Stimulated activated CD4-positive, alpha-beta T cell treated with anti-CD3 and anti-CD28 coated beads, Interleukin-12 subunit alpha, Interleukin-12 subunit beta, amount 100 ng/mL, for 24 hours (primary cell): ENCODE measurements at places on chromosomes 16 and 17.

GRCh38 chr17:17836818-17837379 lies at the start of gene SREBF1:
TSS of gene SREBF1 (minus strand) at chr17:17836986. CDS start at chr17:17836817, 169 bp downstream.
- no peak for DNase-seq

GRCh38 chr17:1966274-1967086 lies 58.7 kb downstream of the RTN4RL1 start:
- no peak for DNase-seq

- no peak for DNase-seq
Measured at GRCh38 chr17:69639096-69639495, 224.6 kb downstream of the MAP2K6 start.

DNA sequence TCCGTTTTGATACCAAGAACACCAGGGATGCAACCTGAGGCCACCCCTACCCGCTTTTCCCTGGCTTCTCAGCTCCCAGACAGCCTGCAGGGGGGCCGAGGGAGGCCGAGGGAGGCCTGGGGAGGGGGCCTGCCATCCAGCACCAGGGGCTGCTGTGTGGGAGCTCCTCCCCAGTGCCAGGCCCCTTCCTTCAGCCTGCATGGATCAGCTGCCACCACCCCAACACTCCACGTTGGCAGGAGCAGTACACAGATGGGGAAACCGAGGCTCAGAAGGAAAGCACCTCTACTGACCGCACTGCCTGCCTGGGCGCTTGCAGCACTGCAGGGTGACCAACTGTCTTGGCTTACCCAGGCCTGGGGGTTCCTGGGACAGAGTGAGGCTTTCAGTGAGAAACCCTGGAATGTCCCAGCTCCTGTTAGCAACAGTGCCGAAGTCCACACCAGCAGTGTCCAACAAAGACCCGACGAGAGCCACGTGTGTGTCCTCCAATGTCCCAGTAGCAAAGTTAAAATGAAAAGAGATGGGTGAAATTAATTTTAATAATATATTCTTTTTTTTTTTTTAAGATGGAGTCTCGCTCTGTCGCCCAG lies 5.3 kb upstream of the OSGIN1 start:
- no peak for DNase-seq

DNA sequence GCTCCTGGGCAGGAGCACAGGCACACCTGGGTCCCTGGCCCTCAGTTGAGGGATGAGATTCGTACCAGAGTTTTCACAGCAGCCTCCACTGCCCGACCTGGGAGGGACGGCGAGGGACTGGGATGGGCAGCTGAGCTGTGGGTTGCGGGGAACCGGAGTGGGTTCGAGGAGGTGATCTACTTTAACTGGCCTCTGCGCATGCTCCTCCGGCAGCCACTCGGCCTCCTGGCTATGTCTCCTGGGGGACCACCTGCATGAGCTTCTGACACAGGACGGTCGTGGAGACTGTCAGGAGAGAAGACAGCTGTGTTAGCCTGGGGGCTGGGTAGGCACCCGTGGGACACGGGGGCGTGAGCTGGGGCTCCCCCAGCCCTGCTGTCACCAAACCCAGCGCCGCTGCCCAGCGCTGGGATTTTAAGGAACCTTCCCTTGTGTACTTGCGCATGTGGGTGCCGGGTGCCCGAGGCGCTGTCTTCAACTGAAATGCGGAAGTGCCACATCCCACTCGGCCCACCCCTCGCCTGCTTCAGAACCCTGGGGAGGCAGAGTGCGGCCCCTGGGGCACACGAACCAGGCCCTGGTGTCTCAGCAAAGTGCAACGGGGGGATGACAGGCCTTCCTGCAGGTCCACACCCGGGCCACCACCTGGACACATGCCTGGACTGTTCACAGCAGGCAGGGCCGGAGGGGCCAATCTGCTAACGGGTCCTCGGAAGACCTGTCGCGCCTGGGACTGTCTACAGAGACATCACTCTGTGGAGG lies 36.4 kb downstream of the SLC7A5 start:
- no peak for DNase-seq

- no peak for DNase-seq
Measured at GRCh38 chr16:89711601-89712273, 9.0 kb downstream of the VPS9D1 start.

- no peak for DNase-seq
Measured at GRCh38 chr17:65978871-65979270, 213.1 kb downstream of the CEP112 start.

DNA sequence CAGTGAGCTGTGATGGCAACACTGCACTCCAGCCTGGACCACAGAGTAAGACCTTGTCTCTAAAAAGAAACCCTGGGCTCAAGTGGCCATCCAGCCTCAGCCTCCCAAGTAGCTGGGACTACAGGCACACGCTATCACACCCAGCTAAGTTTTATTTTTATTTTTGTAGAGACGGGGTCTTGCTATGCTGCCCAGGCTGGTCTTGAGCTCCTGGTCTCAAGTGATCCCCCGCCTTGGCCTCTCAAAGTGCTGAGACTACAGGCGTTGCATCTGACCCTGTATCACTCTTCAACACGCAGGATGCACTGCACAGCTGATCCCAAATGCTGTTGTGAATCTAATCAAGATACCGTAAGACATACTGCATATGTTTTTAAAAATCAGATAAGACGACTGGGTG lies 23.0 kb downstream of the ANKRD11 start:
- no peak for DNase-seq

- no peak for DNase-seq
Measured at GRCh38 chr16:4404967-4405696, 11.3 kb downstream of the CORO7 start.

- no peak for DNase-seq
Measured at GRCh38 chr17:73011016-73011486, 81.4 kb downstream of the SLC39A11 start.

DNA sequence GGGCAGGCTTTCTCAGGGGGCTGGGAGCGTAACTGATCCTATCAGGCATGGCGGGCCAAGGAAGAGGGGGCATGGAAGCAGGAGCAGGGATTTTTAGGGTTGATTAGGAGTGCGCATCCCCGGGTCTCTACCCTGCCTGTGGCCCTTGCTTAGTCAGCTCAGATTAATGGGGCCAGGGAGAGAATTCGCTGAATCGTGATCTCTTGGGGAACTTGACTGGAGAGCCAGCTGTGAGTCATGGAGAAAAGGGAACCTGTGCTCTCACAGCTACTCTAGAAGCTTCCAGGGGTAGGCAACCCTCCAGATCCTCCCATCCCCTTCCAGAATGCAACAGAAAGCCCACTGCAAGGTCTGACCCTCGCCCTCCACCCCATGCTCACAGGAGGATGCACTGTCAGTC lies 3.6 kb downstream of the FOXN1 start:
- no peak for DNase-seq

GRCh38 chr17:55690105-55690508 lies 32.6 kb downstream of the TMEM100 start:
- DNase-seq = no peak
